ENCODE measurements at places on chromosomes 6 and 20. TPM values are rescaled to one million over a fixed set of nuclear protein-coding genes. Genes with fewer than 3 reads are reported as not detected.

GRCh38 chr20:5557123-5557522 is 193.1 kb upstream of the SHLD1 start:
- H3K36me3 ChIP-seq = peaks cover 14% of the 10 kb centered on the region
- no peak overlapping the region for H3K27ac ChIP-seq
- H3K4me3 ChIP-seq = no peak overlapping the region
- no peaks in the 10 kb centered on the region for H3K27me3 ChIP-seq

- DNase-seq = no peak
- H3K36me3 ChIP-seq = no peaks in the 10 kb centered on the region
- H3K27me3 ChIP-seq = no peaks in the 10 kb centered on the region
- H3K27ac ChIP-seq = no peak overlapping the region
Observed at GRCh38 chr6:76134651-76135050, 62.2 kb upstream of the IMPG1 start.

KCNK15 gene
- 0.48 TPM for total RNA-seq

GRCh38 chr6:41336824-41337223 is 1.4 kb downstream of the NCR2 start:
- H3K4me3 ChIP-seq = no peak overlapping the region
- DNase-seq = no peak
- no peaks in the 10 kb centered on the region for H3K36me3 ChIP-seq
- no peaks in the 10 kb centered on the region for H3K27me3 ChIP-seq
- peaks cover 44% of the 10 kb centered on the region for H3K4me1 ChIP-seq
- no peak overlapping the region for H3K27ac ChIP-seq

DNA sequence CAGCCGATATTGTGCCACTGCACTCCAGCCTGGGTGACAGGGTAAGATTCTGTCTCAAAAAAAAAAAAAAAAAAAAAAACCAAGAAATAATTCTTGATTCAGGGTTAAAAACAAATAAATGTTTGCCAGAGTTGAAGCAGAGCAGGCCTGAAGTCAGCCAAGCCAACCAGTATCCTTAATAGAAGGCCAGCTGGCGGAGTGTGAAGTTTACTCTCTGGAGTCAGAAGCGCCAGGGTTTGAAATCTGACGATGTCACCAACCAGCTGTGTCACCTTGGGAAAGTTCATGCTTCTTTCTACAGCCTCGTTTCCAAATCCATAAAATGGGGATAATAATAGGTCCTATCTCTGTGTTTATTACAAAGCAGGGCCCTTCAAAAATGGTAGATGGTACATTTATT is 73.0 kb upstream of the ENPP5 start:
- no peak overlapping the region for H3K4me3 ChIP-seq
- H3K27ac ChIP-seq = no peak overlapping the region
- peaks cover 7% of the 10 kb centered on the region for H3K27me3 ChIP-seq
- no peaks in the 10 kb centered on the region for H3K4me1 ChIP-seq

GRCh38 chr20:60209048-60209447 is 250.8 kb downstream of the CDH26 start:
- peaks cover 5% of the 10 kb centered on the region for H3K4me1 ChIP-seq
- H3K27me3 ChIP-seq = peaks cover 4% of the 10 kb centered on the region
- no peaks in the 10 kb centered on the region for H3K36me3 ChIP-seq
- no peak overlapping the region for H3K27ac ChIP-seq
- no peak for DNase-seq

TINAG gene
- total RNA-seq = not detected

DNA sequence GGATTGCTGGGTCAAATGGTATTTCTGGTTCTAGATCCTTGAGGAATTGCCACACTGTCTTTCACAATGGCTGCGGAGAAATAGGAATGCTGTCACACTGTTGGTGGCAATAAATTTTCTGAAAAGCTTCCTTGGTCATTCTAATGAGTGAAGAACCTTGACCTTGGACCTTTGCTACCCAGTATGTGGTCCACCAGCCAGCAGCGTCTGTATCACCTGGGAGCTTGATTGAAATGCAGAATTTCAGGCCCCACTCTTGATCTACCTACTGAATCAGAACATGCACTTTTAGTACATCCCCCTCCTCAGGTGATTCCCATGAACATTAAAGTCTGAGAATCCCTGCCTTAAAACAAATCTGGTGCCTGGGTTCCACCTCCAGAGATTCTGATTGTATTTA is 27.5 kb upstream of the GLP1R start:
- H3K4me1 ChIP-seq = no peaks in the 10 kb centered on the region

GRCh38 chr20:35104685-35105295 is 12.2 kb upstream of the TRPC4AP start:
- H3K36me3 ChIP-seq = no peaks in the 10 kb centered on the region
- no peaks in the 10 kb centered on the region for H3K4me1 ChIP-seq
- no peaks in the 10 kb centered on the region for H3K27me3 ChIP-seq
- H3K4me3 ChIP-seq = no peak overlapping the region
- H3K27ac ChIP-seq = no peak overlapping the region

C6orf58 gene
- total RNA-seq = 0.18 TPM

- DNase-seq = no peak
- H3K36me3 ChIP-seq = no peaks in the 10 kb centered on the region
- H3K4me3 ChIP-seq = no peak overlapping the region
- no peak overlapping the region for H3K27ac ChIP-seq
- no peaks in the 10 kb centered on the region for H3K4me1 ChIP-seq
- H3K27me3 ChIP-seq = peaks cover 16% of the 10 kb centered on the region
Observed at GRCh38 chr6:148401571-148401970, 58.9 kb downstream of the SASH1 start.

DNA sequence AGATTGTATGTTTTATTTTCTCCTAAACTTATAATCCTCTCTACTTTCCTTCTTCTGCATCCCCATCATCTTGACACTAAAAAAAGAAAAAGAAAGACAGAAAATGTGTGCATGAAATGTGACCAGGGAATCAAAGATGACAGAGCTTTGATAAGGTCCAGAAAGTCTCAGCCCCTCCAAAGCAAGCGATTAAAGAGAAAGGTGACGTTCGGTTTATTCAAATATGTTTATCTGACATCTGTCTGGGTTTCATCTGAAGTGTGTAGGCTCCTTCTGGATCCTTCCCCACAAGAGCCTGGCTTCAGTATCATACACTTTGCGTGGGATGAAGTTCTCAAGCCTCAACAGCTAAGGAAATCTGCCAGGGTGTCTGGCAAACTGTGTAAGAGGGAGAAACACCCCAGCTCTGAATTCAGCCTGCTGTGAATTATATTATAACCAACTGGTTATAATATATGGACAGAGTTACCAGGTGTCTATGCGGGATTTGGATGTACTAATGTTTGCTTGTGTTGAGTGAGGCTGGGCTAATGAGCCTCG is 263.0 kb downstream of the ZNF217 start:
- H3K27ac ChIP-seq = no peak overlapping the region
- no peak overlapping the region for H3K4me3 ChIP-seq
- DNase-seq = no peak
- no peaks in the 10 kb centered on the region for H3K27me3 ChIP-seq
- peaks cover 3% of the 10 kb centered on the region for H3K4me1 ChIP-seq
- H3K36me3 ChIP-seq = peaks cover 2% of the 10 kb centered on the region

TMEM244 gene
- total RNA-seq = not detected

ATP9A gene
- 0.21 TPM for total RNA-seq

DNA sequence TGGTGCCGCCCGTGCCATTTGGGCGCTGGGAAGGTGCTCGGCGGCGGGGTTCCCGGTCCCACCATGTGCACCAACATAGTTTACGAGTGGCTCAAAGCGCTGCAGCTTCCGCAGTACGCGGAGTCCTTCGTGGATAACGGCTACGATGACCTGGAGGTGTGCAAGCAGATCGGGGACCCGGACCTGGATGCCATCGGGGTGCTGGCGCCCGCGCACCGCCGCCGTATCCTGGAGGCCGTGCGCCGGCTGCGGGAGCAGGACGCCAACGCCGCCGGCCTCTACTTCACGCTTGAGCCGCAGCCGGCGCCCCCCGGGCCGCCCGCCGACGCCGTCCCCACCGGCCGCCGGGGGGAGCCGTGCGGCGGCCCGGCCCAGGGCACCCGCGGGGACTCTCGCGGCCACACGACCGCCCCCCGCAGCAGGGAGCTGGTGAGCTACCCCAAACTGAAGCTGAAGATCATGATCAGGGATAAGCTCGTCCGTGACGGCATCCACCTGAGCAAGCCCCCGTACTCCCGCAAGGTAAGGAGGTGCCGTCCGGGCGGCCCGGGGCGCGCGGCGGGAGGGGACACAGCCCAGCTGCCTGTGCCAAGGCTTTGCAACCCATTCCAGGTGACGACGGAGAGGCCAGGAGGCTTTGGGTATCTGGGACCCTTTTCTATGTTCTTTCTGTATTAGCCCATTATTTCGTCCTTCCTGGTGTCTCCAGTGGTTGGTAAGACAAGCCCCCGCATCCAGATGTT is 547 bp downstream of the SAMD5 start:
- H3K36me3 ChIP-seq = no peaks in the 10 kb centered on the region
- no peak overlapping the region for H3K27ac ChIP-seq
- no peak for DNase-seq
- H3K27me3 ChIP-seq = peaks cover 69% of the 10 kb centered on the region

- DNase-seq = no peak
- no peak overlapping the region for H3K27ac ChIP-seq
- H3K27me3 ChIP-seq = no peaks in the 10 kb centered on the region
- H3K4me3 ChIP-seq = no peak overlapping the region
Observed at GRCh38 chr20:8492173-8492572, 360.1 kb downstream of the PLCB1 start.

LY6G5C gene
- total RNA-seq = 2.3 TPM

GRCh38 chr6:67640484-67640883 is 994.6 kb upstream of the ADGRB3 start:
- no peaks in the 10 kb centered on the region for H3K4me1 ChIP-seq
- no peak overlapping the region for H3K27ac ChIP-seq
- no peaks in the 10 kb centered on the region for H3K36me3 ChIP-seq
- no peaks in the 10 kb centered on the region for H3K27me3 ChIP-seq

SMPDL3A gene
- total RNA-seq = not detected

DNA sequence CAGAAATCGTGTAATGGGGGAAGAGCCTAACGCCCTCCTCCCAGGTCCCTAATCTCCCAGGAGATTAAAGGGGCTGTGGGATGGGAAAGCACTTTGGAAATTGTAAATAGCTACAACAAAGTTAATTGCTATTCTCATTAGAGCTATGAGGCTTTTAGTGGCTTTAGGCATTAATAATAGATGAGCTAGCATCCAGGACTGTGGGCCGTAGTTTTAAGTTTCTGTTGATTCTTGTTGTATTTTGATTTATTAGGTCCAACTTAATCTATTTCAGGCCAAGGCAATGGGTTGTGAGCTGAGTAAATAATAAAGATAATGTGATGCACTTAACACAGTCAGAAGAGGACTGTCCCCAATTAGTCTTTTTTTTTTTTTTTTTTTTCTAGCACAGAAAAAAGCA is 67.7 kb downstream of the ANKRD6 start:
- no peak overlapping the region for H3K4me3 ChIP-seq
- DNase-seq = no peak
- no peaks in the 10 kb centered on the region for H3K4me1 ChIP-seq

GRCh38 chr20:46937533-46938226 is 43.0 kb downstream of the EYA2 start:
- no peaks in the 10 kb centered on the region for H3K36me3 ChIP-seq
- no peaks in the 10 kb centered on the region for H3K4me1 ChIP-seq
- no peak overlapping the region for H3K4me3 ChIP-seq
- no peak overlapping the region for H3K27ac ChIP-seq
- H3K27me3 ChIP-seq = no peaks in the 10 kb centered on the region
- no peak for DNase-seq

DNA sequence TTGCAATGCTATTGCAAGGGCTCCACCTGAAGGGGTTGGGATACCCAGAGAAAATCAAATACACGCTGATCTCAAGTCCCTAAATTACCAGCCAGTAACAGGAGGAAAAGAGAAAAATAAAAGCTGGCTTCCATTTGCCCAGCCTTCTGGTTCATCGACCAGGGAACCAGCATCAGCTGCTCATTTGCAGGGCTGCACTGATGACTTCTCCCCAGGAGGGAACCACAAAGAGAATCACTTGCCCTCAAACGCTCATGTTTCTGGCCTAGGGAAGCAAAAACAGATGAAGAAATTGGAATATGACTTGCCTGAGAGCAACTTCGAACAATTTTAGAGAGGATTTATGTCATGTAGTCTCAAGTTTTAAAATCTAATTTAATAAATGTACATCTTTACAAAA is 119.7 kb downstream of the SH3BGRL2 start:
- H3K27me3 ChIP-seq = peaks cover 28% of the 10 kb centered on the region
- H3K27ac ChIP-seq = no peak overlapping the region
- no peaks in the 10 kb centered on the region for H3K4me1 ChIP-seq
- no peak for DNase-seq
- no peaks in the 10 kb centered on the region for H3K36me3 ChIP-seq
- no peak overlapping the region for H3K4me3 ChIP-seq

DNA sequence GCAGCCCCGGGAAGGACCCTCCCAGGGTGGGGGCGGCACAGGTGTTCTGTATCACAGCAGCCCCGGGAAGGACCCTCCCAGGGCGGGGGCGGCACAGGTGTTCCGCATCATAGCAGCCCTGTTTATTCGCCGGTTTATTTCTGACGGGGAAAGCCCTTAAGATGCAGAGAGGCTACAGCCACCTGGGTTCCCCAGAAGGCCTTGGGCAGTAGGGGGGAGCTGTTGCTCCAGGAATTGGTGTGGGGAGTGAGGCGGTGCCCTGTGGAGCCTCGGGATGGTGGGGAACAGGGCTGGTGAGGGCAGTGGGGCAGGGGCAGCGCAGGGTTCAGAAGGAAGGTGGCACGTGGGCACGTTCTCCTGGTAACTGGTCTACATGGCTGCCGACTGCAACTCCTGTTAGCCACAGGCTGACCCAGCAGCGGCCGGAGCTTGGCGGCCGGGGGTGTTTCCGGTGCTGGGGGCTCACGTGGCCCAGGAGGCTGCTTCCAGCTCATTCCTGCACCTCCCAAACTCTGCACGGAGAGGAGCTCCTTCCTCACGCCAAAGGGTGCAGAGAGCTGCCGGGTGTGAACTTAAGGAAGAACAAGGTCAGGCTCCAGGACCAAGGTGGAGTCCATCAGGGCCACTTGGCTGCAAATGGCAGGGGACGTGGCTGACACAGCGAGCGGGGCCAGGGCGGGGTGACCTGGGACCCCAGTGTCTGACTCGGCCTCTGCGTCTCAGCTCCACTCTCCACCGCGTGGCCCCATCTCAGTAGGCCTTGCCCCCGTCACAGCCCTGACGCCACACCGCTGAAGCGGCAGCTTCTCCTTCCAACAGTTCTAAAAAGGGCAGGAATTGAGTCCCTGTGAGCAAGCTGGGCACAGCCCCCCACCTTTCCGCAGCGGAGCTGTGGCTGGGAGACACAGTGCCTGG is 13.2 kb downstream of the SLCO4A1 start:
- H3K36me3 ChIP-seq = peaks cover 12% of the 10 kb centered on the region
- H3K27me3 ChIP-seq = no peaks in the 10 kb centered on the region
- H3K4me1 ChIP-seq = peaks cover 20% of the 10 kb centered on the region

TDRD6 gene
- not detected for total RNA-seq

DNA sequence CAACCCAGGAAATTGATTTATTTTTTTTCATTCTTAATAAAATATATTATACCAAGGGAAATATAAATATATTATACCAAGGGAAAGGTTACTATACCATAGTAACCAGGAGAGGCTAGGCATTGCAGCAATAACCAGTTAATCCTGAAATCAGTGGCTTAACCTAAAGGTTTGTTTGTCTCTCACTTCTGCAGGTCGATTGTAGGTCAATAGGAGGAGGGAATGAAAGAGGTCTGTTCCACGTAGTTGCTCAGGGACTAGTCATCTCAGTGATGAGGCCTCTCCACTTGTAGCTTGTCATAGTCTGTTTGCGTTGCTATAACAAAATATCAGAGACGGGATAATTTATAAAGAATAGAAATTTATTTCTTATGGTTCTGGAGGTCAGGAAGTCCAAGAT is 168.0 kb downstream of the GJA1 start:
- H3K4me1 ChIP-seq = no peaks in the 10 kb centered on the region
- no peak overlapping the region for H3K4me3 ChIP-seq
- H3K36me3 ChIP-seq = no peaks in the 10 kb centered on the region
- H3K27ac ChIP-seq = no peak overlapping the region

Measured in activated naive CD8-positive, alpha-beta T cell treated with anti-CD3 and anti-CD28 coated beads for 36 hours (primary cell).